Right lobe of liver (tissue), 6 donors: ENCODE measurements at places on chromosomes 5 and 9.

GRCh38 chr5:35373249-35373648, 143.0 kb upstream of the PRLR start:
- DNase-seq, result no peak

GRCh38 chr5:10576121-10576789, 12.4 kb downstream of the ANKRD33B start:
- DNase-seq, result peak; percentile 58

DNA sequence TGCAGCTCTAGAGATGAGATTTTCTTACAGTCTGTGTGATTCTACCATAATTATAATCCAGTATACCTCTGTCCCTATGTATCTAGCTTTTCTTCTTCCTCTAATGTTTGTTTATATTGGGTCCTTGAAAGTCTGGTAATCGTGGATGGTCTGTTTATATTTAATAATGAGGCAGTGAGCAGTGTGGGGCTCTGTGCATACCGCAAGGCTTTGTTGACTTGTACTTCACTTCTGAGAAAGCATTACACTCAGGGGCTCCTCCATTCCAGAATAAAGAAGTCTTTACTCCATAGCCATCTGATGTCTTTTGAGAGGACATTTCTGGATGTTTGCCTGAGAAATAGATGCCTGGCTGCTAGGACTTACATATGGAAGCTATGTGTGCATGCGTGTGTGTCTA, 4.5 kb upstream of the MPDZ start:
- DNase-seq, result no peak

GRCh38 chr5:149633476-149634350, 52.4 kb downstream of the ARHGEF37 start:
- DNase-seq, result no peak

- DNase-seq, result no peak
Measured at GRCh38 chr9:128118472-128118857, 9.1 kb downstream of the PTGES2 start.

DNA sequence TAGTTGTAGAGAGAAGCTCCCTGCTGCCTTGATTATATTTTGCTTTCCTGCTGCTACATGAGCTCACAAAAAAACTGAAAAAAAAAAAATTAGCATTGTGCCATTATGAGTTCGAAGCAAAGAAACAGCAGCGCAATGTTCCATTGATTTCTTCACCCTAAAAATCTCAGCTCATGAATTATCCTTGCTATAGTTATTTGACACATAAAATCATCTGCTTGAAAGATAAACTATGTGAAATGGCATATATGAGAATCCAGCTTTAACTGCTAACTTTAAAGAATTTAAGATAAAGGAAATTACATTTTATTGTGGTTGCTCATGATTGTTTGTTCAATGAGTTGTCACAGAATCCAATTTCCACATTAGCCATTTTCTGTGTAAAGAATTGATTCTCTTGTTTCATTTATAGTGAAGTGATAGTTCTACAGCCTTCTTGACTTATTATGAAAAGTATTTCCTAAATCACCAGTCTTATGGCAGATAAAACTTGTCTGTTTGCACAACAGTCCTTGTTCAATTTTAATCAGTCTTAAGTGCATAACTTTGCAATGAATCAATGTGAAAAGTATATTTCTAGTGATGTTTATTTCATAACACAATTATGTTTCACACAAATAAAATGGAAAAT, 1275.0 kb upstream of the CDH9 start:
- DNase-seq, result no peak

- DNase-seq, result peak; percentile 64
Measured at GRCh38 chr9:77177894-77178794, 810 bp downstream of the VPS13A start.

GRCh38 chr5:167509076-167509475, 782.4 kb upstream of the WWC1 start:
- no peak for DNase-seq

DNA sequence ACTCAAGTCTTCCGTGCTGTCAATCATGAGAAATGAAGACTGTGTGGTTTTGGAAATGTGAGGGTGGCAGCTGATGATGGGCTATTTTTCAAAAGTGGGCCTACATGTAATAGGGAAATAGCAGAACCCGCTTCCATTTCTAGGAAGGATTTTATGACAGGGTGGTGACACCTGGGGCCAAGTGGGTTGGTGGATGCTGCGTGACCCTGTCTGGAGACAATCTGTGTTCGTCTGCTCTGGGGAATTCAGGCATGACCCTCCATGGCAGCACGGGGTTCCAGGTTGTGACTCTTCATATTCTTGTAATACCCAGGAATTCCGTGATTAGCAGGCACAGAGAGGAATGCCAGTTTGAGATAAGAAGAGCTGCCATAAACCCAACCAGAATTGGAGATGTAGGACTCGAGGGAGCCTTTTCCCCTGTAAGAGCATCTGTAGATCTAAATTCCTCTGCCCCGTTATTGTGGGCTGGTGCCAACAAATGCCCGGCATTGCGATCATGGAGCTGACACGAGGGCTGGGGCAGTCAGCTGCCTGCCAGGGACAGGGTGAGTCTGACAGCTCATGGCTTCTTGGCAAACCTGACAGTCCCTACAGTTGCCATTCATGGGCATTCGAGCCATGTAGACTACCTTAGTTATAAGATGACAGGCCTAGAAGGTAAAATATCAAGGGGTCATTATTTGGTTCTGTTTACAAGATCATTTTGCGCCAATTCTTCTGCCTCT, 279.7 kb downstream of the GADD45G start:
- no peak for DNase-seq

- no peak for DNase-seq
Measured at GRCh38 chr9:113887436-113887835, 11.3 kb downstream of the ZNF618 start.

GRCh38 chr9:130833031-130833990, 1.7 kb upstream of the ABL1 start:
- DNase-seq, result no peak

DNA sequence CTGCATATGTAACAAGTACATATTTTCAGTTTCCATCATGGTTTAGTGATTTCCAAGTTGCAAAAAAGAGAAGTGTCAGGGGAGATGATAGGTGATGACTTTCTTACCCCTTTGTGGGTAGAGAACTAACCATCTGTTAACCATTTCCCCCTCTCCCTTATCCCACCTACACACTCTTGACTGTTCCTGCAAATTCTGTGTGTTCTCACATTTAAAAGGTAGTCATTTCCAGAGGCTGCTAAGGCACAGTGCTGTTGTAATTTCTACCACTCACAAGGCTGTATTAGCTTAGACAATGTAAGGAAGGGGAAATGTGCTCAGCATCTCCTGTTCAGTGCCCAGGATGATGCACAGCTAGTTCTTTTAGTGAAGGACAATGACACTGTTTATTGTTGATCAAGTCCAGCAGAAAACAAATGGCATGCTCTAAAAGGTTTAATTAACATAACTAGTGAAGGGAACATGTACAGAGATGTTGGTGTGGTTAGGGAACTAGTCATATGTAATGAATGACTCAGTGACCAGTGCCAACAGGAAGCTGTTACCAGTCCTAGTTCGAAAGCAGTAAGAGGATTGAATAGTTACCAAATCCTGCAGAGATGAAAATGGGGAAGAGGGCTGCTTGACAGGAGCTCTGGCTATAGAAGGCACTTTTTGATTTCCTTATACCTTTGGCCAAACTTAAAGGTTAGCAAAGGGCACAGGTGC, 165.1 kb downstream of the PLK2 start:
- no peak for DNase-seq

GRCh38 chr5:123929055-123929474, 417.1 kb downstream of the CSNK1G3 start:
- no peak for DNase-seq

DNA sequence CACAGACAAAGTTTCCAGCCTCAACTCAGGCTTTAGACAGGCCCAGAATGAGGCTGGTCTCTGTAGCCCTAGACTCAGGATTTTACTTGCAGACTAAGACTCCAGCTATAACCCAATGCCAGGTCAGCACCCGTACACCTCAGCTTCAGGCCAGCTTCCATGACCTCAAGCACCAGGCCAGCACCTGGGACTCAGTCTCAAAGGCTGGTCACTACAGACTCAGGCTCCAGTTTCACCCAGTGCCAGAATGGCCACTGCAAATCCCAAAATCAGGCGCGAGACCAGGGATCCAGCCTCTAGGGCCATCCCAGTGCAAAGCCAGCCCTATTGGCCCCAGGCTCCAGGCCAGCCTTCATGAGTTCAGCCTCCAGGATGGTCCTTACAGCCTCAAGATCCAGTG, 44.9 kb downstream of the C9 start:
- no peak for DNase-seq

- no peak for DNase-seq
Measured at GRCh38 chr5:135395451-135395850, 3.6 kb downstream of the MACROH2A1 start.
